ENCODE measurements at places on chromosomes 4 and X. TPM values are rescaled to one million over a fixed set of nuclear protein-coding genes. Genes with fewer than 3 reads are reported as not detected.

DNA sequence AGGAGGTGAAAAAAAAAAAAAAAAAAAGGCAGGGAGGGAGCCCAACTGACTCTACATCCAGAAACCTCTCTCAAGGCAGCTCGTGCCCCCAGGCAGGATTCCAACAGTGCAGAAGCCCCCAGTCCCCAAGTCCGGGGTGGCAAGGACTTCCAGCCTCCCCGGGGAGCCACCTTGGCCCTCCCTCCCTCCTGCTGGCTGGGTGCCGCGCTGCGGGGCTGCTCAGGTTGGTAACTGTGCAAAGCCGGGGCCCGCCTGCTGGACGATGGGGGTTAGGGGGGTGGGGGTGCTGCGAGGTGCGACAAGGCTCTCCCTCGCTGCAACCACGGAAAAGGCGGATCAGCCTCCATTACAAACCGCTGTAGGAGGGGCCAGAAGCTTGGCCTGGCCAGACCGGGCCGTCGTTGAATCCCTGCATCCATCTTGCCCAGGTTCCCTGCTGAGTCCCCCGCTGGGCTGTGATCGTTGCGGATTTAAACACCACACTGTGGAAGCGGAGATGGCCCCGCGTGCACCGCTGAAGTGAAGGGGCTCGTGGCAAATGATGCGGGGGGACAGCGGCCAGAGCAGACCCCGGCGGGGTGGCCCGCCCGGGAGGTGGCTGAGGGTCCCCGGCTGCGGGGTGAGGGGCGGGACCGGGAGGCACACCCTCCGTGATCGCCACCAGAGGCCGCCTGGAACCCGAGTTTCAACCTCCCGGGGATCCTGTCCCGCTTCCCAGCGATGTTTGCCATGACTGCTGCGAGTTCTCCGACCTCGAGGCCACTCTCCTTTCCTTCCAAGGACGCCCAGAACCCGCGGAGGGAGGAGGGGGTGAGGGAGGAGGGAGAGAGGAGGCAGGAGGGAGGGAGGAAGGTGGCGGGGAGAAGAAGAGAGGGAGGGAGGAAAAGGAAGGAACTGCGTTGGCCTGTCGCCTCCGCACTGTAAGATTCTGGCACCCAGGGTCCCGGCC is 58.0 kb upstream of the DDX3X start:
- DNase-seq: no peak

DNA sequence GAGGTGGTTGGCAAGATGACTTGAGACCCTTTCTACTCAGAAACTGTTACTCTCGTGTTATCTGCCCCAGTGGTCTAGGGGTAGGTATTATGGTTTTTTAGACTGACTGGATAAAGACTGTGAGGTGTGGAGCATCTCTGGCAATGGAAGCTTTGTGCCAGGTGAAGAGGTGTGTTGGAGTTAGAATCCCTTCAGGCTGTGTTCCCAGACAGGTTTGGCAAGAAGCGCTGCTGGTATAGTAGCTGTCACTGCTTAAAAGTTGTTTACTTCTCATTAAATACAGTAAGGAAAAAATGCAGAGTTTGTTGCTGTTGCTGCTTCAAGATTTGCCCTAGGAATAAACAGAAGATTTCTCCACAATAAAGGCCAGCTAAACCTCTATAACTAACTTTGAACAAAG is 35.3 kb downstream of the AREG start:
- no peak for DNase-seq

NRK gene
- total RNA-seq: 8.1 TPM

GRCh38 chrX:155514225-155514624 is 55.8 kb upstream of the F8A3 start:
- DNase-seq: no peak

DNA sequence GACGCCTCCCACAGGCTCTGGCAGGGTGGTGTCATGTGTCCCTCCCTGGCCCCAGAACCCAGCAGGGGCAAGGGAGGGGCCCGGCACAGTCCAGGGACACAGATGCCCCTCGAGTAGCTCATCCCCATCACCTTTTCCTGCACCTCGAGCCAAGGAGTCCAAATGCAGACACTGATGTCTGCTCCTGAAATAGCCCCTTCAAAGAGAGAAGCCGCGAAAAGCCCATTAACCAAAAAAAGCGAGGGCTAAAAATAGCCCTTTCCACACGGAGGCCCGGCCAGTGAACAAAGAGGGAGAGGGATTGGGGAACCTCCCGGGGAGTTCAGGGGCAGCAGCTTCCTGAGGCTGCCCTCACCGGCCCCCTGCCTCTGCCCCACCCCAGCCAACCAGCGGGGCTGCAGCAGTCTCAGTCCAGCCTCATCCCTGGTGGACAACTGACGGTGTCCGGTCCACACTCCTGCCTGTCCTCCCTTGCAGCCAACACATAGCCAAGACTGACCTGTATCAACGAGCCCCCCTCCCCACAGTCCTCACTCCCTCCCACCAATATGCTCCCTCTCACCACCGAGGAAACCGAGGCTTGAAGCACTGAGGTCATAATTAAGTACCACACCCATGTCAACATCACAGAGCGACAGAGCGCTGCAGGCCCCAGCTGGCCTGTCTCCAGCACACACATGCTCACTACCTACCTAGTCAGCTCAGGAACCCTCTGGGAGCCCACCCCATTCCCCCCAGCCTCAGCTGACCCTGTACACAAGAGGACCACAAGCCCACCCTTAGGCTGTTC is 23.9 kb downstream of the WDR1 start:
- DNase-seq: no peak

- DNase-seq: no peak
Observed at GRCh38 chr4:39085891-39086290, 23.9 kb downstream of the KLHL5 start.

DNA sequence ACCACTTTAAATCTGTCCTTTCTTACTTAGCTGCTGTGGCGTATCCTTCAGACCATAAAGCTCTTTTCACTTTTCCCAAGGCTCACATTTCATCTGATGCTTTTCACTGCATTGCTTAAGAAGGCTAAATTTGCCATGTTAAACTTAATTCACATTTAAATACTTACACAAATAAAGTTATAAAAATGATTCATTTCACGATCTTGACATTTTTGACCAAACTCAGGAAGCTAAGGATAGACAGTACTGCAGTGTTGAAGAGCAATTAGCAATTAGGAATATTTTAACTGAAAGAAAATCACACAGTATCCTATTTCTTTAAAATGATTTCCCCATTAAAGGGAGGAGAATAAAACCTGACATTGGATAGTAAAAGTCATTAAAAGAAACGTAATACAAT is 1038.6 kb downstream of the STPG2 start:
- DNase-seq: no peak

ARR3 gene
- total RNA-seq: not detected

IL1RAPL1 gene
- 0.07 TPM for total RNA-seq

TCEANC gene
- 4.1 TPM for total RNA-seq

- DNase-seq: peak; percentile 7
Observed at GRCh38 chrX:35380808-35381700, 417.1 kb upstream of the MAGEB16 start.

CCDC110 gene
- 0.14 TPM for total RNA-seq

GRCh38 chr4:84790769-84791565 is 175.5 kb downstream of the WDFY3 start:
- DNase-seq: no peak

DNA sequence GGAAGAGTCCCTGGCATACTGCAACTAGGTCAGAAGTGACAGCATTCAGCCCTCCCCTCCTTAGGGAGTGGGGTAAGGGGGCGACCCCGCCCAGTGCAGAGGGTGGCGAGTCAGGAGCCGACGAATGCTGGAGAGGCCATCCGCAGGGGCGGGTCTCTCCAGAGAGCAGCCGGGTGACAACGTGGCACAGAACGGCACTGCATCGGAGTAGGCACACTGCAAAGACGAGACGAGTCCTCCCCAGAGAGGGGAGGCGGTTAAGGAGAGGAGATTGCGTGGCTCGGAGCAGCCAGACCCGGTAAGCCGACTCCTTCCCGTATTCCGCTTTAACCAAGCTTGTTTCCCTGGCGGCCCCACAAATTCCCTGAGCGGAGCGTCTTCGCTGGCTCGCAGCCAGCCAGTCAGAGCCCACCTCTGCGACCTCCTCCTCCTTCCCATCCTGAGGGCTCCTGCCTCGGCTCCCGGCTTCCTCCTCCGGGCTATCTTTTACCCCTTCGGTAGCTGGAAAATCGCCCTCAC is 54.9 kb downstream of the LINC00632 start:
- DNase-seq: no peak

FRMPD4 gene
- total RNA-seq: 0.08 TPM

MPC1L gene
- total RNA-seq: not detected

DNA sequence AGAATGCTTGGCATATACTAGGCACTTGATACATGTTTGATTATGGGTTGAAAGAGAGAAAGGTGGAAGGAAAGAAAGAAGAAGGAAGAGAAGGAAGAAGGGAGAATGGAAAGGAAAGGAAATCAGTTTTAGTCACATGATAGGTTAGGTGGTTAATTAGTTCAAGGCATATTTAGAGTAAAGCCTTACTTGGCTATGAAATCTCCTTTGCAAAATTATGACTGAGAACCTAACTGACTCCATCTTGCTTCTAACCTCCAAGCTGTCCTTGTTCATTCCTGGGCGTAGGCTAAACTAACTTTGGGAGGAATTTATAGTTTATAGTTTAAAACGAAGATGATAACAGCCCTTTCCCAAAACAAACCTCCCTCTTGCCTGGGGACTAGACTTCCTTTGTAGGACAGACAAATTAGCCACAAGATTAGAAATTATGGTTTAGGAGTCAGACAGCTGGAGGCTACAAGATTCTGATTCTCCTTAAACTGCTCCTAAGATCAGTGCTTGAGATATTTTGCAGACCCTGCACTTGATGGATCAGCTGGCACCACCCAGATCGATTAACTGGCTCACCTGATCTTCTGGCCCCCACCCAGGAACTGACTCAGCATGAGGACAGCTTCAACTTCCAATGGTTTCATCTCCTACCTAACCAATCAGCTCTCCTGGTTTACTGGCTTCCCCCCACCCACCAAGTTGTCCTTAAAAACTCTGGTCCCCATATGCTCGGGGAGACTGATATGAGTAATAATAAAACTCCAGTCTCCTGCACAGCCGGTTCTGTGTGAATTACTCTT is 55.0 kb downstream of the TXK start:
- no peak for DNase-seq
